ENCODE measurements at places on chromosomes 3 and 15.

DNA sequence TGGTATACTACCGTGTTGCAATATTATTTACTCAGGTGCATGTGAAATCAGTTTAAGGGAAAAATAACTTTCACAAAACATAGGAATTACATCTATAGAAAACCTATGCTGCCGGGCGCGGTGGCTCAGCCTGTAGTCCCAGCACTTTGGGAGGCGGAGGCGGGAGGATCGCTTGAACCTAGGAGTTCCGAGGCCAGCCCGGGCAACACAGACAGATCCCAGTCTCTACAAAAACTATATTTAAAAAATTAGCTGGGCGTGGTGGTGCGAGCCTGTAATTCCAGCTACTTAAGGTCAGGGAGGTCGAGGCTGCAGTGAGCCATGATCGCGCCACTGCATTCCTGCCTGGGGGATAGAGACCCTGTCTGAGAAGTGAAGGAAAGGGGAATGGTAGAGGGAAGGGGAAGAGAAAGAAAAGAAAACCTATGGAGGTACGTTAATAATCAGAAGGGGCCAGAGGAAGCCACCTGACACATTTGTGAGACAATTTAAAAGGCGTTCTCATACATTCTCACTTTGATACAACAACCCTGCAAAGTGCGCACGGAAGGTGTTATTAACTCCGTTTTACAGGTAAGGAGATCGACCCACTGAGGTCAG, 456 bp upstream of the TMEM62 start:
- DNase-seq, result no peak

DNA sequence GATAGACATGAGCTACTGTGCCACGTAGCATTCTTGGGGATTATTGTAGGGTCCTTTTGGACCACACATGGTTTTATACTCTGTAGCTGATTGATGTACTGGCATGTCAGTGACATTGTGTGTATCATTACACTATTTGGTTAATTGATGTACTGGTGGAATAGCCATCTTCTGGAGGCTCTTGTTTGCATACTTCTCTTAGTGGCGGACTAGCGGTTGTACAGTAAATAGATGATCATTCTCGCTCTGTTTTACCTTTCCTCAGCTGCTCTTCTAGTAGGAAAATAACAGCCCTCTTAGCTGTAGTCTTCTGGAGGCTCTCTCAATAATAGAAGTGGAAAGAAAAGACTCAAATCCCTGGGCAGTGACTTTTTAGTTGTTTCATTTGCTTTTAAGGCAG, 24.8 kb downstream of the IGF1R start:
- DNase-seq, result no peak

GRCh38 chr3:160796813-160797164, 40.8 kb downstream of the PPM1L start:
- no peak for DNase-seq

- no peak for DNase-seq
Measured at GRCh38 chr15:62453375-62453774, 288.3 kb upstream of the C2CD4B start.

DNA sequence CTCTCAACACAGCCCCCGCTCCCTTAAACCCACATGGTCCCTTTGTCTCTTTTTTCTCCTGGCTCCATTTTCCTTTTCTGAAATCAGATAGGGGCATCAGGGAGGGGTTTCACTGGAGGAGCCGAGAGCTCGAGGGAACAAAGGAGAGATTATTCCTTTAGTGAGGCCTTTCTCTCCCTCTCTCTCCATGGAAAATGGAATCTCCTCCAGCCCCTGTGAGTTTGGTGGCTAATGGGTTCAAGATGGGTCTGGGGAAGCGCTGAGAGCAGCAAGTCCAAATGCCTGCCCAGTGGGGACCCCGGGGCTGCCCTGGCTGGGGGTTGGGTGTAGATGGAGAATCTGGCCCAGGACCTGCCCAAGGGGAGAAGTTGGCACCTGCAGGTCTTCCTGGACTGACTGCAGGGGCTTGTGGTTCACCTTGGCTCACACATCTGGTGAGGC, 56.8 kb downstream of the ITGA11 start:
- DNase-seq, result no peak

DNA sequence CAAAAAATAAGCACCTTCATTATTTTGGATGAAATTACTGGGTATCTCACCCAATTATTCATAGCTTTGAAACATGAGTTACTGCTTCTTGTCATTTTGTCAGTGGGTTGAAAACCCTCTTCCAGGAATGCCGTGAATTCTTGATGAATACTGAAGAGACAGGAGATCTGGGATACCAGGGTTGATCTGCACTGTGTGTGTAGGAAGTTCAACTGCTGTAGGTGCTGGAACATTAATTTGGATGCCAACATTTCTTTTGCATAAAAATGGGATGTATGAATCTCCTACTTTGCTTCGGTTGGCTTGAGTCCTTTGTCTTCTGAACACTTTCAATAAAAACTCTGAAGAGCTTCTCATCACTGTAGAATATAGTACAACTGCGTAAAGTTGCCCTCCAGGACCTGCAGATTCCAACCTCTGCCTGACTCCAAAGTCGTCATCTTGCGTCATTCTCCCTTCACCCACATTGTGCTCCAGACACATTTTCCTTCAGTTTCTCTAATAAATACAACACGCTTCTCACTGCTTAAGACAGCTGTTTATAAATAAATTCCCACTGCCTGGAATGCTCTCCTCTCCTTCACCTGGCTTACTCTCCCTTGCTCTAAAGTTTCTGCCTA, 312.7 kb upstream of the TGFBR2 start:
- no peak for DNase-seq

GRCh38 chr15:59169251-59169708, 37.4 kb upstream of the LDHAL6B start:
- DNase-seq, result no peak

DNA sequence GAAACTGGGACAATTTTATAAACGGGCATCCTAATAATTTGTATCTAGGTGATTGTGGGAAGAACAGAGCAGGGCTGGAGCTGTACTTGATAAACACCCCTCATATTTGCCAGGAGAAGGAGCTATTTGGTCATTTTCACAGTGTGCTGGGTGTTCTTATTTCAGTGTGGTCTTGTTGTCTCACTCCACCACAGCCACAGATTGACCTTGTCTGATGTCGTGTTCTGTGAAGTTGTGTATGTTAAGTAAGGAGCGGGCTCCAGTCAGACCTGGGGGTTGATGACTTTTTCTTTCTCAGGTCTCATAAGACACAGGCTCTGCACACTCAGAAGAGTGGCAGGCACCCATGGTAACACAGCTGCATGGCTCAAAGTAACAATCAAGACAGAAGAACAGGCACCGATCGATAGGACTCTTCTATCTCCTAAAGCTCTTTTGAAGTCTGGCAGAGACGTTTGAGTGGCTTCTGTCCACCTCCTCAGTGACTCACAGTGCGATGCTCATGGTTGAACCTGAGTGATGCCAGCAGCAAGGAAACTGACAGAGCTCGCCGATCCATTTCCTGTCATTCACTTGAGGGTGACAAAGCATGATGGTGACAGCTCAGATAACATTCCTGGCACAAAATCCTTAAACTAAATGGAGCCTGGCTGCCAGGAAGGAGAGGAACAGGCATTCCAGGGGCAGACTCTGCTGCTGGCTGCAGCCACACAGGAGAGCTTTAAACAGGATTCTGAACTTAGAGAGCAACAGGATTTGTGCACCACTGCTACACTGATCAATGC, 20.8 kb downstream of the DPH3 start:
- no peak for DNase-seq

DNA sequence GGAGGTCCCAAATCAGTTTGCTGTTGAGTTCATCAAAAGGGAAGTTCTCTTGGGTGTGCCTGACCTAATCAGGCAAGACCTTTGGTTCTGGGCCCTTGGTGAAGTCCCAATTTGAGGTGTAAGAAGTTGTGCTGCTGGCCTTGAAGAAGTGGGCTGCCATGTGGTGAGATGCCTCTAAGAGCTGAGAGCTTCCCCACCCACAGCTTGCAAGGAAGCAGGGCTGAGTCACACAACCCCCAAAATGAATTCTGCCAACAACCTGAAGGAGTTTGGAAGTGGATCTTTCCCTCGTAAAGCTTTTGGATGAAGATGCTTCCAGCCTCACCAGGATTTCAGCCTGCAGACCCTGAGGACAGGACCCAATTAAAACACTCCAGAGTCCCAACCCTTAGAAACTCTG, 129.3 kb upstream of the NSMCE3 start:
- DNase-seq, result no peak

- no peak for DNase-seq
Measured at GRCh38 chr15:71999807-72000206, 118.1 kb downstream of the MYO9A start.

- DNase-seq, result peak; percentile 37
Measured at GRCh38 chr3:16516695-16517481, 3.4 kb upstream of the RFTN1 start.

DNA sequence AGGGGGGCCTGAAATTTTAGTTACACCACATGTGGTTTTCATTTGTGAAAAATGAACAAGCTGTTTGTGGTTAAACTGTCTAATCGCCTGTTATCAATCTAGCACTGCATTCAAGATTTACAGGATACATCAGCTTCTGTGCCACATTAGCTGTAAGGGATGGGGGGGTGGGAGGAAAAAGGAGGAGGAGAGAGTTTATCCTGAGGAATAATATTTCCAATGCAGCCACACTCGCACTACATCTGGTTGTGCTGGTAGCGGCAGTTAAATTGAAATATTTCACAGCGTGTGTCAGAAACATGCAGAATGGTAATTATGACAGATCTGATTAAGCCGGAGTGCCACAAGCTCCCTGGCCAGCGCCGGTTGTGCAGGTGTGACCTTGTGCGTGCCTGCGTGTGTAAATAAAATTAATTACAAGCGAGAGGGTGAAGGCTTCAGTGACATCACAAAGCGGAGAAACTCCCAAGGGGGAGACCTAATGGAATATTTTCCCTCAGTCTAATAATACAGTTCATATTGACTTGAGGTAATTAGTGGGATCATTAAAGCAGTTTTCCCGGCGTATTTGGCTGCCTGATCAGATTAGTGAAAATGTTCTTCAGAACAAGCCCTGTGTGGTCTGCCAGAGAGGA, 55.5 kb downstream of the SATB1 start:
- DNase-seq, result no peak

DNA sequence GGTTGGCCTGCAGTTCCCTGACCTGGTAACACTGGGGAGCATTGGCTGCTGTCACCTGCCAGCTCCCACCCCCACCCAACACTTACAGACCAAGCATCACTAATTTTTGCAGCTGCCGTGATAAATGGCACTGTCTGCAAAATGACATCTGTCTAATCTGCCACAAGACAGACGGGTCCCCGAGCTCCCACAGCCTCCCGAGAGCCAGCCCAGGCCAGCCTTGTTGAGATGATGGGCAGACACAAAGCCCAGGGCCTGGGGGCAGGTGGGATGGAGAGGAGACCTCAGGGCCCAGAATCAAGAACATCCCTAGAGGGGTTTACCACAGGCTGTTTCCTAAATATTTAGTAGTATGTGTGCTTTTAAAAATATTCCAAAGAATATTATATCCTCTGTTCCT, 203.4 kb downstream of the TBC1D2B start:
- no peak for DNase-seq

GRCh38 chr3:132785292-132785691, 63.1 kb upstream of the NPHP3 start:
- no peak for DNase-seq

DNA sequence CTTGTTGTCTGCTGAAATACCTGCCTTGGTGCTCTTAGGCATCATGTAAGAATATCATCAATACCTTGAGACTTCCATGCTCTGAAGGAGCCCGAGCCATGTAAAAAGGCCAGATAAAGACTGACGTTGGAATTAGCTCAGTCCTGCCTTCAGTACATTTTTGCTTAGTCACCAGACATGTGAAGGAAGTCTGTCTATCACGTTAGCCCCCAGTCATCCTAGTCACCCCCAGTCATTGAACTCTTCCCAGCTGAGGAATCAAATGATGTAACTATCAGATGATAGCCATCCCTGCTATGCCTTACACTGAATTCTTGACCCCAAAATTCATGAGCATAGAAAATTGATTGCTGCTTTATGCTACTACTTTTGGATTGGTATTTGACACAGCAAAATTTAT, 351.2 kb upstream of the SGO1 start:
- DNase-seq, result no peak

GRCh38 chr3:73801444-73801843, 176.7 kb upstream of the PDZRN3 start:
- no peak for DNase-seq

GRCh38 chr3:171888466-171888865, 45.3 kb downstream of the TMEM212 start:
- DNase-seq, result no peak

DNA sequence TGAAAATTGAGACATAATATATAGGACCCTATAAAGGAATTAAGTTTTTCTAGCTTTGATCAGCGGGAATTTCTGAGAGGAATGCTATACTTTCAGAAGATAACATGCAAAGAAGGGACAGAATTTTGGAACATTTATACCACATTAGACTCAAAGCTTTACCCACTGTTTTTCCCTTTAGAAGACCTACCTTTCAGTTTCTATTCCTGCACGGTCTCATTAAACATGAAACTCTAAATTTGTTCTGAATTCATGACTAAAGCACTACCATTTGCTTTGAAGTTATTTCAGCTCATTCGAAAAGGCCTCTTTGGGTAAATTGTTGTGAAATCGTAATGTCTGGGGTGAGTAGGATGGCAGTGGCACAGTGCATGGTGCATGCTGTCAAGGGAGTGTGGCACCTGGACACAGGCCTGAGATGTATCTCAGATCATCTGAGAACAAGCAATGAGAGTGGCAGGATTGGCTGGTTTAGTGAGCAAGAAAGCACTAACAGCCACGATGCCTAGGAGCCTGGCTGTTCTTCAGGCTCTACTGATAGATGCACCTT, 42.5 kb downstream of the CHCHD4 start:
- no peak for DNase-seq

- DNase-seq, result no peak
Measured at GRCh38 chr15:96360581-96361308, 30.2 kb downstream of the NR2F2 start.

DNA sequence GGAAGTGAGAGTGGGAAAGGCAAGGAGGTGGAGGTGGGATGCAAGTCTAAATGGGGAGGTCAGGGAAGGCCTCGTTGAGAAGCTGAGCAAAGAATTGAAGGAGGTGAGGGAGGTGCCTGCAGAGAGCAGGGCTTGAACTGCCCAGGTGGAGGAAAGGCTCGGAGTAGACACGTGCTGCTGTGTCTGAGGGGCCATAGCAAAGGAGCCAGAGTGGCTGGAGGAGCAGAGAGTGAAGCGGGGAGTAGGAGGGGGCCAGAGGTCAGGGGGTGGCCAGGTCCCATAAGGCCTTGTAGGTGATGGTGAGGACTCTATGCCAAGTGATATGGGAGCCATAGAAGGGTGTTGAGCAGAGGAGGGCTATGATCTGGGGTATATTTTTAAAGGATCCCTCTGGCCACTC, 21.4 kb upstream of the HRH1 start:
- DNase-seq, result no peak

- DNase-seq, result no peak
Measured at GRCh38 chr15:47095833-47096232, 621.5 kb upstream of the SEMA6D start.
